ENCODE measurements at places on chromosomes 4 and X.

- no peak for DNase-seq
Observed at GRCh38 chrX:74458736-74459135, 37.4 kb downstream of the SLC16A2 start.

GRCh38 chrX:85109235-85109634, 105.6 kb downstream of the APOOL start:
- DNase-seq = no peak

DNA sequence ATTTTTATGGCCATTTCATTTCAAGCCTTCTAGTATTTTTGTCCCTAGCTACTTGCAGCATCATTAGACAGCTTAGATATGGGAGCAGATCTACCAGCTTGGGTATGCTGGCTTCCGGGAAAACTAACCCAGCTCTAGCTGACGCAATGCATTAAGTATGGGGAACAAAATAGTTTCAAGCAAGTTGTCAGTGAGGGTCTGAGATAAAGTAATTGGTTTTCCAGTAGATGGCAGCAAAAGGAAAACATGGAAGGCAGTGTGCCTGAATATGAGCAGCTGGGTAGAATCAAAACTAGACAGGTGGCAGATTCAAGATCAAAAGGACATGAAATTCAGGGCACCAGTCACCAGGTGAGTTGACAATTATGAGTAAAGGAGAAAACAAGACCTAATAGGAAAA, 340.9 kb upstream of the CTSO start:
- DNase-seq = no peak

DNA sequence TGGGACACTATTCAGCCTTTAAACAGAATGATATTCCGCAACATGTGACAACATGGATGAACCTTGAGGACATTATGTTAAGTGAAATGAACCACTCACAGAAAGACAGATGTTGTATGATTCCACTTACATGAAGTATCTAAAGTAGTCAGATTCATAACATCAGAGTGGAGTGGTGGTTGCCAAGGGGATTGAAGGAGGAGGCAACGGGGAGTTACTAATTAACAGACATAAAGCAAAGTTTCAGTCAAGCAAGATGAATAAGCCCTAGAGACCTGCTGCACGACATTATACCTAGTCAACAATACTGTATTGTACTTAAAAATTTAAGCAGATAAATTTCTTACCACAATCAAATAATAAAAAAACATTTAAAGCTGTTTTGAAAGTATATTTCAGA, 105.0 kb upstream of the NR0B1 start:
- DNase-seq = no peak

DNA sequence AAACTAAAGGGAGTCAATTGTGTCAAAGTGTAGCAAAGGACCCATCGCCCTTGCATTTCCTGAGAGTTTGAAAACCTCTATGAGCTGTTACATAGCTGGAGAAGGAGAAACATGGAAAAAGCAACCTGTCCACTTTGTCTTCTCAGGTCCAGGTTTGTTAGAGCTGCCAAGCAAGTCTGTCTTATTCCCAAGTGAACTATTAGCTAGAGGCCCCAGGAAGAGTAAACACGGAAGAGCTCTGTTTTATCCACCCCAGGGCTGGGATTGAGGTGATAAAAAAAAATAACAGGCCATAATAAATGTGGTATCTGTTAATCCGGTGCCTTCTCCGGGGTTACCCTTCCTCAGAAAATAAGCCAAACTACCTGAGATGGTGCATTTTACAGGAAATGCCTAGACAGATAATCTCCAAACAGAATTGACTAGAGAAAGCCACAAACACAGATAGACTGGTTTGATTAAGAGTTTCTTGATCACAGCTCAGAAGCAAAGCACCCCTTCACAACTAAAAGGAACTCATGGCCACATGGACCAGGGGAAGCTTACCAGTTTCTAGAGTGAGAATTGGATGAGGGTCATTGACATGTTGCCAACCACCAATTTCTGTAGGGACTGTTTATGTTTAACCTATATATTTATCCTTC, 35.9 kb upstream of the RELL1 start:
- no peak for DNase-seq

- DNase-seq = no peak
Observed at GRCh38 chr4:19850909-19851308, 400.8 kb upstream of the SLIT2 start.

GRCh38 chr4:52856801-52857200, 5.3 kb upstream of the RASL11B start:
- DNase-seq = no peak

DNA sequence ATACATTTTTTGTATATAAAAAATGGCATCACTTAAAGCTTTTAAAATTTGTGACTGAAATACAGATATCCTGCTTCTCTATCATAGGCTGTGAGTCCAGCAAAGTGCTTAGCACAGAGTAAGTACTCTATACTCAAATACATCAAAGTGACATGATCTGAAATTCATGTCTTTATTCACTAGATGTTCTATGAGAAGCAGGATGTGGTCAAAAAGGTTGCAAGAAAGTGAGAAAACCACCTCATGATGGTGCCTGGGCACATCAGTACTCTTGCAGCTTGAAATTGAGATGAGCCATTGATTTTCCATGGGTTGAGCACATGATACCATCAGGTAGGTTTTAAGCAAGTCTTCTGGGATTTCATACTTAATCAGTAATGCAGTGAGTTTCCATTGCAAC, 20.4 kb upstream of the SFRP2 start:
- DNase-seq = no peak

DNA sequence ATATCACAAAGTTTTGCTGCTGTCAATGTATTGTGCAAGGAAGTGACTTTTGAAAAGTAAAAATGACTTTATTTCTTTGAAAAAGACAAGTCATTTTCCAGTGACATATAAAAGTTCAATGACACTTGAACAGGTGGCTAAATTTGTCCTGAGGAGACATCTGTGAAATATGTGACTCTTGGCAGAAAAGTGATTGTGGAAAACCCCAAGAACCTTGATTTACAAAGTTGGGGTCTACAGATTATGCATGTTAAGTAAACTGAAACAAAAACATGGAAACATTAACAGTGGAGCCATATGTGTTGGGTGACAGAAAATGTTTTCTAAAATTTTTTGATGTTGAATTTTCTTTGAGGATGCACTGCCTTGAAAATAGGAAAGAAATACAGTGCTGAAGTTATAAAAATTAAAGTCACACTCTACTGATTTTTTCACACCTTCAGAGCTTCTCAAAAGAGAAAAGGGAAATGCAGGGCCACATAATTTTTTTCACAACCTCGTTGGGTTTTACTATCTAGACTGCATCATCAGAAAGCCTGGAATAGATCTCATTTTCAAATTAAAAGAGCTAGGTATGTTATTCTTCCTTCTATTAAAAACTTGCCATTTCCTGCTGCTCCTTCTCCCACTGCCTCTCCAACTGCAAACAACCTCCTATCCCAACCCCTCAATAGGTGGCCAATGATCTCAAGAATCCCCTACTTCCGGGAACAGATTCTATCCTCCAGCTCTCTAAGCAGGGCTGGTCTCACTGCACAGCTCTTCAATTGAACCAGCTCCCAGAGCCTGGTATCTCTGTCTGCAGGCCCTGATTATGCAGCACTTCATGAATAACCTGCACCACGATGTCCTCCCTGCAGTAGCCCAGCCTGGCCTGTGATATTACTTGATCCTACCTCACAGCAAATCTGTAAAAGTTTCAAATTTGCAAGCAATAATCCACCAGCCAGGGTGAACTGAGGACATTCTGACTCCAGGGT, 570.8 kb upstream of the CPEB2 start:
- DNase-seq = no peak

GRCh38 chr4:154958621-154959358, 177.7 kb downstream of the RBM46 start:
- DNase-seq = no peak

DNA sequence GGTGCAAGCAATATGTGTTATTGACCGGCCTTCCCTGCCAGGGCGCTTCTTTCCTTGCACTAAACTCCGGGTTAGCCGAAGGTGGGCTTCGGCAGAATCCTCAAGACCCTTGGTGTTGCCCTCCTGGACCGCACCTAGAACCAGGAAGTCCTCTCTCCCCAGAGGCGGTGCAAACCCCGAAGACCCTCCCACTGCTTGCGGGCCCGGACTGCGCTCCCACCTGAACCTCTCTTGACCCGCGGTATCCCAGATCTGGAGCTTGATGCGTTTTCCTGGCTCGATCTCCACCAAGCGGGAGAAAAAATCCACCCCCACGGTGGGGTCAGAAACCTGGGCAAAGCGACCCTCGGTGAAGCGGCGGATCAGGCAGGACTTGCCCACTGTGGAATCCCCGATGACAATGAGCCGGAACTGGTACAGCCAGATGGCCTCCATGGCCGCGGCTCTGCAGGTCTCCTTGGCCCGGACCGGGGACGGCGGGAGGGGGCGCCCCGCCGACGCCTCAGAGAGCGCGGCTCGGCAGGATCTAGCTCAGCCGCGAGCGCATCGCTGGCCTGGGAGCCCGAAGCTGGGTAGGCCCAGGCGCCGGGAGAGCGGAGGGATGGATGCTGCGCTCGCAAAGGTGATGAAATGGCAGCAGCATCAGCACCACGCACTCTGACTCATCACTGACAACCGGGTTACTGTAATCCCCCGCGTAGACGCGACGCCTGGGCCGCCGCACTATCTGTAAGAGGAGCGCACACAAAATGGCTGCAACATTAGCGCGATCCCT, at the start of gene RAB39B:
RAB39B (minus strand) TSS at position 638 of the 775 bp plus-strand sequence; CDS start at position 435, 203 bp downstream.
- DNase-seq = peak; percentile 64

GRCh38 chr4:60450054-60450453, 750.1 kb upstream of the ADGRL3 start:
- DNase-seq = no peak

All from CD4-positive, alpha-beta T cell treated with Interferon gamma for 1 hour (primary cell).